ENCODE measurements at places on chromosomes 7 and 10.

DNA sequence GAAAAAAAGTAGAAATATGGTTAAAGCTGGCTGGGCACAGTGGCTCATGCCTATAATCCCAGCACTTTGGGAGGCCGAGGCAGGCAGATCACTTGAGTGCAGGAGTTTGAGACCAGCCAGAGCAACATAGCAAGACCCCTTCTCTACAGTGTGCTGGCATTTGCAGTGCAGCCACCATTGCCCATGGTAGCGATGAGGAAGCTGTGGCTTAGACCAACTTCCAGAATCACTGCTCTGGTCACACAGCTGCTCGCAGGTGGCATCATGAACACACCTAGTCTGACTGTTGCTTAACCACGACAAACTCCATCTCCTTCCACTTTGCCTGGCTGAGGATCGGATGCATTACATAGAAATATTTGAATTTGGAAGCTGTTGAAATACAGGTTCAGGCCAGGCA is 137.1 kb downstream of the CUX1 start:
- DNase-seq, result no peak

DNA sequence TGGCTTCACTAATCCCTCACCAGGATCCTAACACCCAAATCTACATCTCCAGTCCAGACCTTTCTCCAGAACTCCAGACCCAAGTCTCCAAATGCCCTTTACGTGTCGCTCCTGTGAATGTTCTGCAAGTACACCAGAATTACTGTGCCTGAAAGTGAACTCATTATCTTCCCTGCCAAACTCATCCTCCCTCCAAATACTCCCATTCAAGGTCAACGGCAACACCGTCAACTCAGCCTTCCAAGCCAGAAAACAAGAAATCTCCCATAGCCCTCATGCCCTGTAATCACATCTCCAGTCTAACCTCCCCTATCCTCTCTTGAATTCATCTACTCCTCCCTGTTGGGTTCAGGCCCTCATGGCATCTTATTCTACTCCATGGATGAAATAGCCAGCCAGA is 12.3 kb downstream of the CREB3L2 start:
- no peak for DNase-seq

GRCh38 chr10:97278491-97278989 is 13.9 kb downstream of the ARHGAP19 start:
- peak; percentile 63 for DNase-seq

- DNase-seq, result no peak
These were observed 137.7 kb downstream of the PRPF18 start for GRCh38 chr10:13724484-13724883.

DNA sequence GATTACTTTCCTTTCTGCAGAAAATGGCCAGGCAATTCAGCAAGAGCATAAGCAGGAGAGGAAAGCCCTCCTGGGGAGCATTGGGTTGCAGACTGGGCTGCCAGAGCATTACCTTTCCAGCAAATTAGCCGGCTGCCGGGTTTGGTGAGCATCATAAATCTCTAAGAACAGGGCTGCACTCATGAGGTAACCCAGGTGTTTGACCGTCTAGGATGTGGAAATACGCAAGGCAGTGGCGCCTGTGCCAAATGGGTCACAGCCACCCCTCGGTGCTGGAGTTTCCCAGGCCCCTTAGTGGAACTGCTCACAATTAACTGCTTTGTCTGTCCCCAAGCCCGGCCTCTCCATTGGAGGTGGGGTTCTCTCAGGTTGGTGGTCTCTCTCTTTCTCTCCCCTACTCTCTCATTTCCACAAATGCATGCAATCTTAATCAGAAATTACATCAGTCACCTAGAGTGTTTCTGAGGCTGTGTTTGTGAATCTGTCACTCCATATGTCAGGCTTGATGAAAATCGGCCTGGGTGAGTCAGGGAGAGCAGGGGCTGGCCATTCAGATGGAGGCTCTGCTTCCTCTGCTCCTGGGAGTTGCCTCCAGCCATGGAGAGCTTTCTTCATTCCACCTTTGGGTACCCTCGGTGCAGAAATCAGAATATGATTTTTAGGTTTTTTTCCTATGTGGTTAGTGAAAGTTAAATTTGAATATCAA is 26.7 kb downstream of the PTN start:
- DNase-seq, result no peak

GRCh38 chr7:19000410-19000809 is 117.0 kb downstream of the TWIST1 start:
- no peak for DNase-seq

DNA sequence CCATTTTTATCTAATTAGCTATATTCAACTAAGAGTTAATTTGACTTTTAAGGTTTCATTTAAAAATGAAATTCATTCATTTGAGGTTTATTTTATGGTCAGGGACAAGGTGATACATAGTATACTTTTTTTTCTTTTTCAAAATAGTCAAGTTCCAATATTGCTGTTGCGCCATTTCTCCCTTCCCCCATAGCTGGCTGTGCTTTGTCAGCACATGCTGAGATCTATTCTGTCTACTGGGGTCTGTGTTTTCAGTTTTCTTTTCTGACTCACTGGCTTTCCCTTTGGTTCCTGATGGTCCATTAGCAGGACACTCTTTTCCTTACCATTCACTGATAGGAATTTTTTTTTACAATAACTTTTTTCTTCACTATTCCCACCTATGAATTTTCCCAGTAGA is 336.4 kb upstream of the TMEM229A start:
- no peak for DNase-seq

GRCh38 chr7:106347229-106347833 is 62.5 kb upstream of the NAMPT start:
- no peak for DNase-seq

GRCh38 chr7:5354460-5355232 is 69.0 kb downstream of the TNRC18 start:
- DNase-seq, result no peak

GRCh38 chr7:131034166-131034881 is 293.4 kb upstream of the MKLN1 start:
- DNase-seq, result no peak

DNA sequence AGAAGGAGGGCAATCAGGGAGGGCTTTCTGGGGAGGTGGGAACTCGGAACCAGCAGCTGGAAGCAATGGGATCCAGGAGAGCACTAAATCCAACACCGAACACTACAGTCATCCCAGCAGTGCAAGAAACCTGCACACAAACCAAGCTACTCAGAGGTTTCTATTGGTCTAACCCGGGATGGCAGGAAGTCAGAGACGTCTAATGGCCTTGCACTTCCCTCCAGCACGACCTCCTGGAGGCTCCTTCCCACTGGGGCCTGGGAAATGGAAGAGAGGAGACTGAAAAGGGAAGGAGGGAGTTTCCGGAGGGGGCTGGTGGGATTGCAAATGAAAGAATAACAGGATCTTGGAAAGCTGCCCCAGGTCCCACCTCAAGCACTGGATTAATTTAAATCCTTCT is 56.3 kb downstream of the TEX36 start:
- no peak for DNase-seq

DNA sequence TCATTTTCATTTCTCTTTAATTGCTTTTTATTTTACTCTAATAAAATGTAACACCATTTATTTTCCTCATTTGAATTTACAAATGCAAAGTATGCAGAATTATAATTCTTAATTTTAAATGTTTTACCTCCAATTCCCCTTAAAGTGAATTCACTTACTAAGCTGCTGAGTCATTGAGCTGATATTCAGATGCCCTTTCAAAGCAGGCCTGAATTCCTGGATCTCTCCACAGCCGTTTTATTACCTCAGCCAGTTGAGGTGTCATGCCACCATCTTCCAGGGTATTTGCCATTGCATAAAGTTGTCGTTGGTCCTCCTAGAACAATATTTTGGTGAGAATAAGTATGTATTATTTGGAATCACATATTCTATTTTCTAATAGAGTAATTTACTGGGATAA is 33.2 kb downstream of the GNAT3 start:
- DNase-seq, result no peak

DNA sequence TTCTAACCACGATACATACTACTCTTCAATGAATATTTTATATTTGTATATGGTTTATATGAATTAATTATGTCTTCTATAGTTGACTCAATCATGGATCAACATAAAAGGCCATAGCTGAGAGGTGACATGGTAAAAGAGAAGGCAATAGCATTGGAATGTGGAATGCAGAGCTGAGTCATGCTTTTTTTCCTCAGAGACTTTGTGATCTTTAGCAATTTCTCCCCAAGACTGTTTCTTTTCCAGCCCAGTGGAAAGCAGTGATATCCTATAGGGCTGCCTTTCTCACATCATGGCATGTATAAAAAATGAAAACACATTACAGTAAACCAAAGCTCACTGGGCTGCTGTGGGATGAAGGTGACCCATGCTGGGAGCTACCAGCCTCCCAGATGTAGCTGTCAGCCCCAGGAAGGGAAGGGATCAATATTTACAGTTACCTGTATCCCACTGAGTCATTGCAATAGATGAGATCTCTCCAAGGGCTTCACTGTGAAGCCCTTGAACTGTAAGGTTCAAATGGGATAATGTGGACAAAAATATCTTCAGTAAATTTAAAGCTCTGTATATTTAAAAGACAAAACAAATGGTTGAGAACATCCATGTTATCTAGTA is 30.2 kb downstream of the SLC39A12 start:
- no peak for DNase-seq

DNA sequence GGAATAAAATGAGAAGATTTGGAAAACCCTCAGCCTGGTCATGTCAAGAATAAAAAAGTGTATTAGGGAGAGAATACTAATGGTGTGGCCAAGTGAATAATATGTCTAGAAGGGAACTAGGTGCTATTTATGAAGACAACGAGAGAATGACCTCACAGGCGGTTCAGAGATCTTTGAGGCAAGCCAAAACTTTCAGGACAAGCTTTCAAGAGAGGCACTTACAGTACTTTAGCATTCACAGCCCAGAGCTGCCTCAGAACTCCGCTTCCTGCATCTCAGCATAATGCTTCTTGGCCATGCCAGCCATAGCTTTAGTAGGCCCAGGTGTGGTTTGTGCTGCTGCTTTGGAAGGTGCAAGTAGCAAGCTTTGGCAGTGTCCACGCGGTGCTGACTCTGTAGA is 37.2 kb upstream of the CCDC7 start:
- DNase-seq, result no peak

DNA sequence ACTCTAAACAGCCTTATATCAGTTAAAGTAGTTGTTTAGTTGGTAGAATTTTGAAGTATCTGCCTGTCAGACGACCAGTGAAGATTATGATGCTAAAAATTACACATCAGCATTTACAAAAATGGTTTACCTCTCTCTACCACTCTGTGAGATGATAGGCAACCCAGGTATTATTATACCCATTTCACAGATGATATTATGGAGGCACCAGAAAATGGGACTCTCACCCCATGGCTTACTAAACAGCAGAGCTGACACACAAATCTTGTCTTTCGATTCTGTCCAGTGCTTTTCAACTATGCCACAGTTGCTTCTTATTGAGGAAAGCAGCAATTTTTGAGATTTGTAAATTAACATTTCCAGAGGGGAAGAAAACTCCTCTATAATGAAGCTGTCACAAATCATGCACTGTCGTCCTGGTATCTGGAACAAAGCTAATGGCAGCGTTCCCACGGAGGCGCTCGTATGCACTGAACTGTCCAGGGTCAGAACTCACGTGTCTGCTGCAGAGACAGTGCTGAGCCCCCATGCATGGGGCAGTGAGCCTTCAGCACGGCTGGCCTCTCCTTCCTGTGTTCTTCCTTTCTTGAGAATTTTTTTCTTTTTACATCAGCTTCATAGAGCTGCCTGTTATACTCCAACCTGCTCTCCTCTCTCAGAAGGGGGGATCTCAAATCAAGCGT is 381.1 kb downstream of the SDK1 start:
- no peak for DNase-seq

- DNase-seq, result no peak
These were observed 125.6 kb downstream of the FANK1 start for GRCh38 chr10:126021833-126022500.

GRCh38 chr7:111146136-111146535 is 55.2 kb downstream of the LRRN3 start:
- DNase-seq, result no peak

DNA sequence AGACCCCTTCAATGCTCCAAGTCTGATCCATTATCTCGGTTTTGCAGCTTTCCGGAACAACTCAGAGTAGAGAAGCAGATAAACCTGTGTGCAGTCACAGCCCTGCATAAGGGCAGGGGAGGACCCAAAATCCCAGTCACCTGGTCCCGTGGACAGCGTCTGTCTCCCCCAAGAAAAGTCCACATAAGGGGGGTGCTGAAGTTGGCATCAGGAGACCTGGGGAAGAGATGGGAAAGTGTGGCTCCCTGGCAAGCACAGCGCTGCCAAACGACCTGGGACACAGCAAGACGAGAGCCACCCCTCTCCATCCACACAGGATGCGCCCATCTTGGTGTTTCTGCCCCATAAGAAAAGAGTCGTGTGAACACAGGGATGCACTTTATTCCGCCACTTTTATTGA is 27.9 kb downstream of the ASB13 start:
- DNase-seq, result no peak

DNA sequence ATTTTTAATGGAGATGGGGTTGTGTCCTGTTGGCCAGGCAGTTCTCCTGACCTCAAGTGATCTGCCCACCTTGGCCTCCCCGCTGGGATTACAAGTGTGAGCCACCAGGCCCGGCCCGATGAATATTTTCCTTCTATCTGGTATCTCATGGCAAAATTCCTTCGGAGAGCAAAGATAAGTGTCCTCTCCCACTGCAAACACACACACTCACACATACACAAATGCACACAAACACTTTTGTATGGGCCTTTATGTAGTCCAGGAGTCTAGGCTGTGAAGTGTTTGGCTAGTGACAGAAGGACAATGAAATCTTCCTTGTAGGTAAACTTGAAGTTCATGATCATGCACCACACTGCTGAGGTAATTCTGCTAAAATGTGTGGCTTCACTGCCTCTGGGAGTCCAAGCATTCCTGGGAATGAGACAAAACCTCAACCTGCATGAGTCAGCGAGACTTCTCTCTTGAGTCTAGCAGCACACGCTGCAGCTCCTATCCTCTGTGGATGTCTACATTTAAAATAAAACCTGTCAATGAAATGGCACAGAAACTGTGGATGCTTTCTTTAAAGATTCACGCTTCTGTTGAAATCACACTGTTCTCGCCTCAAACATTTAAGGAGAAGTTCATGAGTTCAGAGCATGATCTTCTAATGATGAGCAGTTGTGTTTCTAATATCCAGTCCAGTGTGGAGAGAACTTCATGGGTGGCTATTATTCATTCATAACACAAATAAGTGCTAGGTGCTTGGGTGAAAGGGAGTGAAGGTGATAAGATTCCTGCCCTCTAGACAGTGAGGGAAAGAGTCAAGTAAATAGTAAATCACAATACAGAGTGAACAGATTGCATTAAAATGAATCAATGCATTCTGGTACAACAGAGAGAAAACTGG is 96.5 kb downstream of the NRP1 start:
- DNase-seq, result no peak

GRCh38 chr7:43014406-43014805 is 82.2 kb downstream of the MRPL32 start:
- DNase-seq, result no peak
